ENCODE measurements at places on chromosomes 16 and 17.

GRCh38 chr17:48633266-48633677, 7.1 kb upstream of the HOXB9 start:
- no peak for DNase-seq

DNA sequence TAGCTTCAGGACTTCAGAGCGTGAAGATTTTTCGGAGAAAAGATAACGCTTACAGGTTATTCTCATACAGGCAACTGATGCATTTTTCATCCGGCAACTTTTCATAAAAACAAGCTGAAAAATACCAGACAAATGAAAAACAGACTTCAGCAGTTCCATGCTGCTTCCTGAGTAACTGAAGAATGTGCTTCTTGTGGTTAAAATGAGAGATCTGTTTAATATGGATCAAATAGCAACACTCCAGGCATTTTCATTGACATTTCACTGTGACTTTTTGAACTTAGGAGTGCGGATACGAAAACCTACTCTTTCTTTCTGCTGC, 705 bp upstream of the PITPNC1 start:
- no peak for DNase-seq

DNA sequence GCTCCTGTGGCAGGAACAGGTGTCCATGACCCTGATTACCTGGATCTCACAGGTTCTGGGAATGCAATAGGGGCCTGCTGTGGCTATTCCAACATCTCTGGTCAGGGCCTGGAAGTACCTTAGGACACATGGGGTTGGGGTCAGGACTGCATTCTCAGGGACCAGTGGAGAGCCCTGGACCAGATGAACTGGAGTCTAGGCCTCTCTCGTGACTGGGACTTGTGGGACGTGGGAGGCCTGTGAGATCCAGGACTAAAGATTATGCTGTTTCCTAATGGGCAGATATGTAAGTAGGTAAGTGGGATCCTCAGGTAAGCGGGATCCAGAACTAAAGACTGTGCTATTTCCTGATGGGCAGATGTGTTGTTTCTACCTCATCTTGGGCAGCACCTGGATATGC, 16.2 kb upstream of the CD300A start:
- DNase-seq, result no peak

DNA sequence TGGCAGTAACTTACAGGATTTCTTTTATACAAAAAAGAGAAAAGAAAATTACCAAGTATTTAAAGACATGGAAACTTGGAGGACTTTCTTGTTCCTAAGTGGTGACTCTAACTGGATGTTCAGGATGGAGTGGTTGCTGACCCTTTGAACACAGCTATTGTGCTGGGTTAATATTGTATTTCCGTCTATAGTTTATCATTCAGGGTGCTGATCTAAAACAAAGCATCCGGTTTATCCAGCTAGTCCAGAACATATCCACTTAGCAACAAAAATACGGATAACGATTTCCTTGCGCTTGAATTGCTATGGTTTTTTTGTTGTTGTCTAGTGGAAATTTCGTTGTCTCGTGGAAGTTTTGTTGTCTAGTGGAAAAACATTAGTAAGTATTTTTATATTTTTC, 38.2 kb downstream of the SNTB2 start:
- DNase-seq, result no peak
